ENCODE measurements at places on chromosomes 2 and 18.

DNA sequence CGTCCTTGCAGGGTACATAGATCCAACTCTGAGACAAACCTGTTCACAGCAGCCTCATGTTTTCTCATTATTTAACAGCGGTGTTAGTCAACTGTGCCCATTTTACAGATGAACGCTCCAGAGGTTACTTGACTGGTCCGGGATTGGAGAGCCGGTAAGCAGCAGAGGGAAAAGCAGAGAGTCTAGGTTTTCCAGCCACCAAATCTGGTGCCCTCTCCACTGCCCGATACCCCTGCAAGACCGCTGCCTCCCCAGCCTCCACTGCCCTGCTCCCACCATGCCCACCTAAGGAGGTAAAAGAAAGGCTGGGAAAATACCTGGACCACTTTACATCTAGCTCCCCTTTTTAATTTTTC lies 51.5 kb downstream of the EIPR1 start:
- DNase-seq: no peak

DNA sequence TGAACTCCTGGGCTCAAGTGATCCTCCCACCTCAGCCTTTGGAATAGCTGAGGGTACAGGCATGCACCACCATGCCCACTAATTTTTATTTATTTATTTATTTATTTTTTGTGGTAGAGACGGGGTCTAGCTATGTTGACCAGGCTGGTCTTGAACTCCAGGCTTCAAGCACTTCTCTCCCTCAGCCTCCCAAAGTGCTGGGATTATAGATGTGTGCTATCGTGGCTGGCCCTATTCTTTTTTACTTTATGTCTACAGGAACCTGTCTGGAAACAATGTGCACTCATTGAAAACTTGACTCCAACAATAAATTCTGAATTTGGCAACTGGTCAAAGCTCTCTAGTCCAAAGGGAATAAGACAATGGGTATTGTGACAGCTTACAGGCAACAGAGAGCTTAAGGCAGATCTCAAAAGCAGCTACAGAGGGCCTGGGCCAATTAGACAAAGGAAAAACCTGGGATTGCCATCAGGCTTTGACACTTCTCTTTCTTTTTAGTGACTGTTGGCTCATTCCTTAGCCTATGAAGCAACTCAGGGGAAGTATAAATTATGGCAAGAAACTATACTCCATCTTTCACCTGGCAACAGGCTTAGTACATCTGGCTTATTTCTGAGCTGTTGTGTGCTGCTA lies 55.1 kb upstream of the RAPGEF4 start:
- no peak for DNase-seq

GRCh38 chr2:204850581-204850980 lies 305.3 kb downstream of the PARD3B start:
- no peak for DNase-seq

- DNase-seq: no peak
These were observed 90.4 kb downstream of the ANTXR1 start for GRCh38 chr2:69103419-69103818.

DNA sequence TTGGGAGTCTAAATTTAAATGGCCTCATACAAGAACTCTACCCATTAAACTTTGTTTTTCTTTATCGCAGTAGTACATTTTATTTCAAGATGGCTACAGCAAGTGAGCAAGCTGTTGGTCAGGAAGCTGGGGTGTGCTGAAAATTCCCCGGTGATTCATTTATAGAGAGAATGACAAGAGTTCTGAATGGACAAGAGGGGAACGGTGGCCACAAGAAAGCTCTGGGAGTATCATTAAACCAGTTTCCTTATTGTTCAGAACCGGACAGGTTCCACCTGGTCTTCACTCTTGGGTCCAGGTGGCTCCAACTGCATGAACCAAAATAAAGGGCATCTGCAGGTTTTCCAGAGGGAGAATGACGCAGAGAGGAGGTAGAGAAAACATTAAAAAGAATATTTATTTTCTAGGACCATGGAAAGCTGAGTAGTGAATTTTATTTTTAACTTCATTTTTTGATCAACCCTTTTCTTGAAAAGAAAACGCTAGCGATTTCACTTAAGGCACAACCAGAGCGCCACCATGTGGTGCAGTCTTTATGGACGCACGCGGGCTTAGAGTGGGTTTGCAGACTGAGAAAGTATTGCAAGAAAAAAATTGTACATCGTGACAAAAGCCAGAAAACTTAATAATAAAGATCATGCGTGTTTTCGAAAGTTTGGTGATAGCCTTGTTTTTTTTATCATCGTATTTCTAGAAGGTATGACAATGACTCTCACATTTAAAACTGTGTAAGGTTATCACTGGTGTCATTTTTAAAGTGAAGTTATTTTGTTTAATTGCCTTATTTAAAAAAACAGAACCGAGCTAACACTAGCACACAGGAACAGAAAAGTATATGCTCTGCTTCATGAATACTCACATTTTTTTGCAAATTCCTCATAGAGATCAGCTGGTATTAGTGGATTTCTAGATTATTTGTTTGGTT lies 97.9 kb upstream of the NOL4 start:
- no peak for DNase-seq

- DNase-seq: no peak
These were observed 56.1 kb upstream of the TANK start for GRCh38 chr2:161104054-161104553.

DNA sequence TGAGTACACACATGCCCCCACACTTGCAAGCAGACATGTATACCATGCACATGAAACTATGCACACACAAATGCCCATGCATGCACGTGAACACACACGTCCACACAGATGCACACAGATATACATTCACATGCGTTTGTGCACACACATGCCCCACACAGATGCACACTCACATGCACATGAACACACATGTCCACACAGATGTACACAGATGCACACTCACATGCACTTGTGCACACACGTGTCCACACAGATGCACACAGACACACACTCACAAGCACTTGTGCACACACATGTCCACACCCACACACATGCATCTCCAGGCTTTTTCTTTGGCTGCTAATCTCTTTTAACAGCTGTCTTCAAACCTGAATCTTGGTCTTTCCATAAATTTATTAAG lies 31.1 kb downstream of the SNTG2 start:
- DNase-seq: no peak

GRCh38 chr2:88177556-88177955 lies 7.4 kb downstream of the THNSL2 start:
- DNase-seq: no peak

DNA sequence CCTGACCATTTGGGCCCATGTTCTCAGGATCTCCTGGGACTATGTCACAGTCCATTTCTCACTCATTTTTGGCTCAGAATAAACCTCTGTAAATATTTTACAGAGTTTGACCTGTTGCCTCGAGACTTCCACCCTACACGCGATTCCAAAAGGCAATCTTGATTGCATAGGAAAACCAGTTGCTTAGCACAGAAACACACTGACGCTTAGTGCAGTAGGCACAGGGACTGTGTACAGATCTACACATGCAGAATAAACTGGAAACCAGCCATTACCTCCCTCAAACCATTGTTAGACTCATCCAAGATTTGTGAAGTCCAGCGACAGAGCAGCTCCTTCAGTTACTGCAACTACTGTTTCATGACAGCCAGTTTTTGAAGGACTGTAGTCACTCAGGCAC lies 73.0 kb downstream of the NCKAP5 start:
- DNase-seq: no peak

GRCh38 chr18:63319383-63320122 lies at the start of gene BCL2:
BCL2 (minus strand) TSS chr18:63319769.
- DNase-seq: no peak

DNA sequence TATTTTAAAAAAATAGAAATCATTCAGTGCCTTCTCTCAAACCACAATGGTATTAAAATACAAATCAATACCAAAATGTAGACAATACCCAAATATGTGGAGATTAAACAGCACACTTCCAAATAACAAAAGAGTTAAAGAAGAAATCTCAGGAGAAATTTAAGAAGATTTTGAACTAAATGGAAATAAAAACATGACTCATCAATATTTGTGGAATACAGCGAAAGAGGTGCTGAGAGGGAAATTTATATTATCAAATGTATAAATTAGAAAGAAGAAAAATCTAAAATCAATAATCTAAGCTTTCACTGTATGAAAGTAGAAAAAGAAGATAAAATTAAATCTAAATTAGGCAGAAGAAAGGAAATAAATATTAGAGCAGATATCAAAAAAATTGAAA lies 233.1 kb downstream of the RPIA start:
- no peak for DNase-seq

DNA sequence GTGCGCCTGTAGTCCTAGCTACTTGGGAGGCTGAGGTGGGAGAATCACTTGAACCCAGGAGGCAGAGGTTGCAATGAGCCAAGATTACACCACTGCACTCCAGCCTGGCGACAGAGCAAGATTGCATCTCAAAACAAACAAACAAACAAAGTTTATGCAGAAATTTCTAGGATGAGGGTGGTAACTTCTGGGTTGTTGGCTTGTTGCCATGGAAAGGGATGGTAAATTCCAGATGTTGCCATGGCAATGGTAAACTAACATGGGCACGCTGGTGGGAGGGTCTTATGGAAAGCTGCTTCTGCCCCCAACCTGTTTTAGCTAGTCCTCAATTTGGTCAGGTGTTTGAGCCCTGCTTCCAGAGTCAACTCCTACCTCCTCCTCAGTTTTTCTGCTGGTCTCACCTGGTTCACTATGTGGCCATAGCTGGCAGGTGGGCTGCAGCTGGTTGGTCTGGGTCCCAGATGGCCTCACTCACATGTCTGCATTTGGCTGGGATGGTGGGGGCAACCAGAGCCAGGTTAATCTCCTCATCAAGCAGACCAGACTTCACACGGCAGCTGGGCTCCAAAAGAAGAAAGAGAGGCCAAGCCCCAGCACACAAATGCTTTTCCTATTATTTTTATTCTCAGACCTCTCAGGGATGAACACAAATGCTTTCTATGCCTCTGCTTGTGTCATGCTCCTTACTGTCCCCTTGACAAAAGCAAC lies 26.6 kb upstream of the TEX44 start:
- DNase-seq: no peak

Measured in esophagus squamous epithelium (tissue), 5 donors.